Fibroblast of skin of left quadriceps (primary cell): ENCODE measurements at places on chromosomes 4 and X.

- DNase-seq: no peak
Measured at GRCh38 chr4:112146502-112146813, 1.2 kb downstream of the FAM241A start.

DNA sequence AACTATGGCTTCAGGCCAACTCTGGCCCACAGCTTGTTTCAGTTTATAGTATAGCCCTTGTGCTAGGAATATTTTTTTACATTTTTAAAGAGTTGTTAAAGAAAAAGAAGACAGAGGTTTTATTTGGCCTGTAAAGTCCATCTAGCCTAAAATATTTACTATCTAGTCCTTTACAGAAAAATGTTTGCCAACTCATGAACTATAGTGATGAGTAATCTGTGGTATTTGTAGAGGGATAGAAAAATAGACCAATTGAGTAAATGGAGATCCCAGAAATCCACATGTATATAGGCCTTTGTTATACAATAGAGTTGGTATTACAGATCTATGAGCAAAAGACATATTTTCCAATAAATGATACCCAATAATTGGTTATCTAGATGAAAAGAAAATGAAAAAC is 288.7 kb downstream of the PRDM5 start:
- peak; percentile 10 for DNase-seq

GRCh38 chrX:53481816-53482465 is 47.8 kb upstream of the HSD17B10 start:
- no peak for DNase-seq

DNA sequence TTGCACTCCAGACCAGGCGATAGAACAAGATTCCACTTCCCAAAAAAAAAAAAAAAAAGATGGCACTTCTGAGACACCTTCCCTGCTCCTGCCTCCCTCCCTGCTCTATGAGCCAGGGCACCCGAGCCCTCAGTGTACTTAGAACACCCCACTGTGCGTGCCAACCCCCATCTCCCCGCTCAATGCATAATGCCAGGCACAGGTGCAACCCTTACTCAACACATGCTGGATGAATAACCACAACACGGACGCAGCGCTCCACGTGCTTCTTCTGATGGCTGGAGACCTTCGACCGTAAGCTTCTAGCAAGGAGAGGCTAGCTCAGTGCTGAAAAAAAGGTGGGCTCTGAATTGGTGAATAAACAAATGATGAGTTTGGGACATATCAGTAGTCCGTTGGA is 19.9 kb upstream of the IRAK1 start:
- no peak for DNase-seq

DNA sequence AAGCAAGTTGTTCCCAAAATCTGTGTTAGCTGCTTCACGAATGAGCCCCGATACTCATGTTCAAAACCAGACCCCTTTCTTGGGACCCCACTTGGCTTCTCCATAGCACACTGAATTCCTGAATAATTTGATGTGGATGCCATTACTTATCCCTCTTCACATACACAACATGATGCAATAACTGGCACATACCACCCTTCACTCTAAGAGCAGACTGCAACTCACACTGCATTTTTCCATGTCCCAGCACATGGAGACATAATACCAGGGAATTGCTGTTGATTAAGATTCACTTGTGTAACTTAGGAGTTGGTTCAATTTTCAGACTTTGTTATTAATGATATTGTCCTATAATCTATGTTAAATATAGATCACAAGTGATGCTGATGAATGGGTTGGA is 213.4 kb downstream of the MAML3 start:
- DNase-seq: no peak

- DNase-seq: no peak
Measured at GRCh38 chr4:184064877-184065276, 152.8 kb downstream of the ENPP6 start.

- DNase-seq: no peak
Measured at GRCh38 chr4:185805979-185806378, 6.0 kb downstream of the SORBS2 start.

- DNase-seq: no peak
Measured at GRCh38 chr4:96347582-96347981, 507.7 kb downstream of the PDHA2 start.

- no peak for DNase-seq
Measured at GRCh38 chr4:31237233-31237632, 517.1 kb downstream of the PCDH7 start.

DNA sequence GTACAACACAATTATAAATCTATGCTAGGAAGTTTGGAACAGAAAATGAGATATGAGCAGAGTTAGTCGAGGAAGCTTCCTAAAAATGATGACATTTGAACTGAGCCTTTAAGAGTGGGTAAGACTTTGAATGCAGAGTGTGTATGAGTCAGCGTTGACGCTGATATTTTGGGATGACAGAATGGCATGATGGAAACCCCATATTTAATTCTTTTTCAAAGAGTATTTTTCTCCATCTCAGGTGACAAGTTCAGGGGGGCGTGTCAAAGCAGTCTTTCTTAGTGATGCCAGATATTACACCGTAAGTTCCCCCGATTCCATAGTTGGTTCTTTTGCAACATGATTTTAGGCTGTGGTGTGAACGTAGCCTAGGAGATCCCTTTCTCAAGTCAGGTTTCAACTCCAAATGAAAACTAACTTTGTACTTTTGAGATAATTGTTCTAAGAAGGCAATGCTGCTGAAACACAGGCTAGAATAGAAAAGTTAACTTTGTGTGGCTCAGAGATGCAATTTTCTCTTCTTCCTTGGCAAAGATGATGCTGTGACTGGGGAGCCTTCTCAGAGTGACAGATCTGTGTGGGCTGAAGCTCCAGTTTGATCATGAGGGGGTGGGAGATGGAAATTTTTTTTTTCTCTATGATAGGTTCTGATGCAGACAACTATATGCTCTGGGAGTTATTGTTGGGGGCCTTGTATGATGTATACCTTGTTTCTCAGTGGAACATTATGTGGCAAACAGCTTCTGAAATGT is 59.2 kb downstream of the GLUD2 start:
- no peak for DNase-seq

GRCh38 chr4:26279446-26279845 is 41.4 kb upstream of the RBPJ start:
- no peak for DNase-seq

DNA sequence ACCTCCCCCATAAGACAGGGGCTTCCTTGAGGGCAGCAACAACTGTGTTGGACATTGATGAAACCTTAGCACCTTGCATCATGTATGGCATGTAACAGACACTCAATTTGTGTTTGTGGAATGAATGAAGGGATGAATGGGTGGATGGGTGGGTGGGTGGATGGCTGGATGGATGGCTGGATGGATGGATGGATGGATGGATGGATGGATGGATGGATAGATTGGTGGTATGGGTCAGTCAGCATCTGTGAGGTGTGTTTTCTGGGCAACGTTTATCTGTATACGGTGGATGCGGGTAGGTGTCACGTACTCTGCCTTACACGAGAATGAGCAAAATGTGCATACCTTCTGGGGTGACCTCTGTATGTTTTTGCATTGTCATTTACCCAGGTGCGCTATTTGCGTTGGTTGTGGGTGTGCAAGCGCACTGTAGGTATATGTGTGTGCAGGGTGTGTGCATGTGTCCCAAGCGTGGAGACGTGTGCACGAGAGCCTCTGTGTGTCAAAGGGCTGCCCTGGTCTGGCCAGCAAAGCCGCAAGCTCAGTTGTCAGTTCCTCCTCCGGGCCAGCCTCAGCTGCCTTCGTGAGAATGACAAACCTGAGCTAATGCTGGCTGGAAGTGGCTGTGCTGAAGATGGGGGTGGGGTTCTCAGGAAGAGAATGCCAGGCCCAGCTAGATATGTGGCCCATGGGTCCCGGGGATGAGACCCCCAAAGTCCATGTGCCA is 26.5 kb downstream of the ELF4 start:
- no peak for DNase-seq

- DNase-seq: no peak
Measured at GRCh38 chrX:96453139-96453538, 231.5 kb upstream of the DIAPH2 start.

- DNase-seq: no peak
Measured at GRCh38 chrX:24166078-24166477, 16.5 kb downstream of the ZFX start.

- no peak for DNase-seq
Measured at GRCh38 chrX:107504006-107504405, 54.6 kb downstream of the FRMPD3 start.

DNA sequence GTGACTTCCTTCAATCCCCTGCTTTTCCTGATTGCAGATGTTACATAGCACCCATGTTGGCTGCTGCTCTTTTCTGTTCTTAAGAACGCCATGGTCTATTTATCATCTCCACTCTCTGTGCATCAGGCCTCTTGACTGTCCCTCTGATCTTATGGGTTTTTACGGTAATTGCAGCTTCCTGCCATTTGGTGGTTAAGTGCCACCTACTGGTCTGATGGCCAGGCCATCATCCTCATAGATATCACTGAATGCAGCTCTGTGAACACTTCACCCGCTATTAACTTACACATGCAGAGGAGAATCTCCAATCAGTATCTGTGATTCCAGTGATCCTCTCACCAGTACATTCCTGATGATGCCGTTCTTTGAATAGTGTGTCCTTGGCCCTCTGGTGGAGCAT is 382.4 kb downstream of the TRAM1L1 start:
- no peak for DNase-seq
